ENCODE measurements at places on chromosomes 1 and 21.
A peak's percentile ranks its signal among the peaks of the same experiment; 100 is the strongest.

- no peak for DNase-seq
- no peaks in the 10 kb centered on the region for H3K4me1 ChIP-seq
- peaks cover 4% of the 10 kb centered on the region for H3K27me3 ChIP-seq
- H3K27ac ChIP-seq, result no peak overlapping the region
These were observed 43.9 kb upstream of the SGIP1 start for GRCh38 chr1:66489972-66490601.

- H3K4me1 ChIP-seq, result peaks cover 6% of the 10 kb centered on the region
- H3K27me3 ChIP-seq, result no peaks in the 10 kb centered on the region
- H3K36me3 ChIP-seq, result peaks cover 46% of the 10 kb centered on the region
- H3K27ac ChIP-seq, result no peak overlapping the region
- no peak for DNase-seq
These were observed 6.8 kb downstream of the TFB2M start for GRCh38 chr1:246559310-246559709.

- H3K27ac ChIP-seq, result peak overlapping the region; percentile 81
- no peaks in the 10 kb centered on the region for H3K27me3 ChIP-seq
- peaks cover 64% of the 10 kb centered on the region for H3K36me3 ChIP-seq
- peak; percentile 69 for DNase-seq
These were observed 135.7 kb upstream of the KRTAP19-8 start for GRCh38 chr21:31173881-31174555.

DNA sequence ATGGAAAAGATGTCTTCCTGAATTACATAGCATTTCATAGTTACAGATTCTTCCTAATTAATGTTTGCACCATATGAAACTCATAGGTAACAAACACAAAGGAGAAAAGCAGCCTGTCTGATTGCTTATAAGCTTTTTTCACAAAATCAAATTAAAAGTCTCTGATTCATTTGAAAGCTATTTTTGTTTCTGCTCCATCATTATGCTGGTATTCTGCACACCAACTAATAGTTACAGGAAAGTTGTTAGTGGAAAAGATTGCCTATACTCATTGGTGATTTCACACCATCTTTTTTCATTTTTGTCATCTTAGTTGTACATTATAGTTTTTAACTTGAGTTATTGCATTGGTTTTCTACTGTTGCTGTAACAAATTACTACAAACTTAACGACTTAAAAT lies 70.0 kb downstream of the PRKAA2 start:
- no peaks in the 10 kb centered on the region for H3K4me1 ChIP-seq
- H3K4me3 ChIP-seq, result no peak overlapping the region
- no peaks in the 10 kb centered on the region for H3K36me3 ChIP-seq
- peaks cover 2% of the 10 kb centered on the region for H3K27me3 ChIP-seq
- H3K27ac ChIP-seq, result no peak overlapping the region

GRCh38 chr1:115832651-115833050 lies 8.3 kb downstream of the NHLH2 start:
- H3K4me3 ChIP-seq, result no peak overlapping the region
- no peak for DNase-seq
- peaks cover 67% of the 10 kb centered on the region for H3K27me3 ChIP-seq
- no peak overlapping the region for H3K27ac ChIP-seq

DNA sequence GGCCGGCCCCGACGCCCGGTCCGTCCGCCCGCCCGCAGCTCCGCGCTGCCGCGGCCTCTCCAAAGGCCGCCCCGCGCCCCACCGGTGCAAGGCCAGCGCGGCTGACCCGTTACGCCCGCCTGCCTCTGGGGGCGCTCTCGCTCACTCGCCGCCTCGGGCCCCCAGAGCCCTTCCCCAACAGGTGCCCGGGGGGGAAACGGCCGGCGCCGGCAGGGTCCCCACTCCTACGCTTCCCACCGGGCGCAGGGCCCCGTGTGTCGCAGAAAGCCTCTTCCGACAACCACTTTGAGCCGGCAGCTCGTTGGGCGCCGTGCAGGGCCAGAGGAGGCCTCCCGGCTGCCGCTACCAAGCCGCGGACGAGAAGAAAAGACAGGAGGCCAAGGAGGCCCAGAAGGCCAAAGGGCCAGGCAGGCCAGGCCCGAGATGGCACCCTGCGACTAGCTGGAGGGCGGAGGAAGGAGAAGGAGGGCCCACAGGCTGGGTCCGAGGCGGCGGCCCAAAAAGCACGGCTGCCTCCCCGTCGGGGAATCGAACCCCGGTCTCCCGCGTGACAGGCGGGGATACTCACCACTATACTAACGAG lies 64.9 kb upstream of the FCGR2A start:
- peak overlapping the region; percentile 91 for H3K4me3 ChIP-seq
- H3K27me3 ChIP-seq, result peaks cover 22% of the 10 kb centered on the region
- DNase-seq, result peak; percentile 93
- peak overlapping the region; percentile 95 for H3K27ac ChIP-seq

DNA sequence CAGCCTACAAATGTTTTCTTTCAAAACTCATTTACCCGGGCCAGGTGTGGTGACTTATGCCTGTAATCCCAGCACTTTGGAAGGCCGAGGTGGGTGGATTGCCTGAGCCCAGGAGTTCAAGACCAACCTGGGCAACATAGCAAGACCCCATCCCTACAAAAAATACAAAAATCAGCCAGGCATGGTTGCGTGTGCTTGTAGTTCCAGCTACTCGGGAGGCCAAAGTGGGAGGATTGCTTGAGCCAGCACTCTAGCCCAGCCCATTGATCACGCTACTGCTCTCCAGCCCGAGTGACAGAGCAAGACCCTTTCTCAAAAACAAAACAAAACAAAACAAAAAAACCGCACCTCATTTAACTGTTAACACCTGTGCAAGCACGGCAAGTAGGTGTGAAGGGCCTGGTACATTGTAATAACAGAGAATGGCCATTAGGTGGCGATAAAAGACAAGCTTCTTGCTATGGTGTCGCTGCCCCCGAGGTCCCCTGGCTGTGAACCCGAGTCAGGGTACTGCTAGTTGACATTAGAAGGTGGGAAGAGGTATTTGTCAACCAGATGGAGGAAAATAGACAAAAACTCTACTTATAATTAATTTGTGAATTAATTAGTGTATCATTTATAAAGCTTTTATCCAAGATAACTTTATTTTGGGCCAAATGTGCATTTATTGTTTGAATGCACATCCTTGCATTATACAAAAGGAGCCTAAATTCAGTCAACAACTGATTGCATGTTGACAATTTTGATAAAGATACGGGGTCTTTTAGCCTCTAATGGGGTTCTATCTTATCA lies 66.5 kb downstream of the SH3BGR start:
- H3K4me1 ChIP-seq, result no peaks in the 10 kb centered on the region
- no peak overlapping the region for H3K4me3 ChIP-seq
- H3K36me3 ChIP-seq, result no peaks in the 10 kb centered on the region
- peaks cover 3% of the 10 kb centered on the region for H3K27me3 ChIP-seq
- H3K27ac ChIP-seq, result no peak overlapping the region
- DNase-seq, result peak; percentile 80

All from activated CD4-positive, alpha-beta T cell treated with anti-CD3 and anti-CD28 coated beads, Interleukin-2, amount 10 ng/mL, durations not matched to agents 24 days and 14 days (primary cell).